ENCODE measurements at places on chromosomes 6 and 20. TPM values are rescaled to one million over a fixed set of nuclear protein-coding genes. Genes with fewer than 3 reads are reported as not detected.

The PTK7 gene
- total RNA-seq, result 132 TPM

The MTFR2 gene
- total RNA-seq, result 6.2 TPM

The ENPP4 gene
- total RNA-seq, result 4.2 TPM

The DEK gene
- 25.4 TPM for total RNA-seq

The CFAP61 gene
- 0.25 TPM for total RNA-seq

The SLC17A3 gene
- total RNA-seq, result 0.89 TPM

The HEY2 gene
- total RNA-seq, result 0.16 TPM

The OOEP gene
- total RNA-seq, result not detected

The RPP40 gene
- total RNA-seq, result 7.6 TPM

The MCHR2 gene
- total RNA-seq, result not detected

The ELOVL4 gene
- 2.2 TPM for total RNA-seq

The PTCRA gene
- total RNA-seq, result not detected

The DLL1 gene
- 0.38 TPM for total RNA-seq

The GJA1 gene
- 95.6 TPM for total RNA-seq

The RPS10 gene
- 3,024 TPM for total RNA-seq

The C20orf144 gene
- total RNA-seq, result not detected

The FAM83C gene
- total RNA-seq, result not detected

Measured in mesangial cell (primary cell).